ENCODE measurements at places on chromosomes 6 and 20.

- DNase-seq = no peak
Observed at GRCh38 chr6:53062169-53062539, 3.0 kb upstream of the FBXO9 start.

- no peak for DNase-seq
Observed at GRCh38 chr6:78693835-78694234, 173.5 kb upstream of the IRAK1BP1 start.

DNA sequence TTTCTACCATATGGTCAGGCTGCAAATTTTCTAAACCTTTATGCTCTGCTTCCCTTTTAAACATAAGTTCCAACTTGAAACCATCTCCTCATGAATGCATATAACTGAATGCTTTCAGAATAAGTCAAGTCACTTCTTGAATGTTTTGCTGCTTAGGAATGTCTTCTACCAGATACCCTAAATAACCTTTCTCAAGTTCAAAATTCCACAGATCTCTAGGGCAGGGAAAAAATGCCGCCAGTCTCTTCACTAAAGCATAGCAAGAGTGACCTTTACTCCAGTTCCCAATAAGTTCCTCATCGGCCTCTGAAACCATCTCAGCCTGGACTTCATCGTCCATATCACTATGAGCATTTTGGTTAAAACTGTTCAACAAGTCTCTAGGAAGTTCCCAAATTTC lies 1011.2 kb upstream of the CITED2 start:
- DNase-seq = no peak

GRCh38 chr20:16111852-16112412 lies 461.3 kb downstream of the KIF16B start:
- no peak for DNase-seq

DNA sequence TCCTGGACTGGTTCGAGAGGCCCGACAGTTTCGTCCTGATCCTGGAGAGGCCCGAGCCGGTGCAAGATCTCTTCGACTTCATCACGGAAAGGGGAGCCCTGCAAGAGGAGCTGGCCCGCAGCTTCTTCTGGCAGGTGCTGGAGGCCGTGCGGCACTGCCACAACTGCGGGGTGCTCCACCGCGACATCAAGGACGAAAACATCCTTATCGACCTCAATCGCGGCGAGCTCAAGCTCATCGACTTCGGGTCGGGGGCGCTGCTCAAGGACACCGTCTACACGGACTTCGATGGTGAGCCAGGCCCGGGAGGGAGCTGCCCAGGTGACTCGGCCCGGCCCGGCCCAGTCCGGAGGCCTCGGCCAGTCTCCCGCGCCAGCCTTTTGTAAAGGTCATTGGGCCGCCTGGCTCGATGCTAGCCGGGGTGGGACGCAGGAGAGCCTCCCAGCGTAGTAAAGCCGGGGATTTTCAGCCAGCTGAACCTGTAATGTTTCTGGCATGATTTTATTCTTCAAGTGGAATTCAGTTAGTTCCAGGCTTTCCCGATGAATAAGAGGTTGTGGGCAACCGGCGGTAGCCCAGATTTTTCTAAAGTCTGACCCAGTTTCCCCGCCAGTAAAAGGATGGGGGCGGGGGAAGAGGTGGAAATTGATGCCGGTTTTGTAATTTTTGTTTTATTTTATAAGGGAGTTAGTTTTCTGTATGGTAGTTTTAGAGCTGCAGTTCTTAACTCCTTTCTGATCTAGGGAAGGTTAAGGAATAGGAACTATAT lies 1.4 kb downstream of the PIM1 start:
- peak; percentile 62 for DNase-seq

DNA sequence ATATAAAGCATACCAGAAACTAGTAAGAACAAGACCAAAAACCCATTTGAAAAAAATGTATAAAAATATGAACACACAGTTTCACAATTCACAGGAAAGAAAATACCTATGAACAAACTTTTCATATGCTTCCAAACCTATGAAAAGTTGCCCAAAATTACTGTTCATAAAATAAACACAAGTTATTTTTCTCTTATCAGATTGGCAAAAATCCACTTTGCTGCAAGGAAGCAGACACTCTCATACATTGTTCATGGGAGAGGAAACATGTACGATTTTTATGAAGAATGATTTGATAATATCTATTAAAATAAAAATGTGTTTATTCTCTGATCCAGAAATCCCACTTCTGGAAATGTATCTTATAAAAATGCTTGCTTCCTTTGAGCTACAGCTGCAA lies 40.0 kb upstream of the OCSTAMP start:
- no peak for DNase-seq

DNA sequence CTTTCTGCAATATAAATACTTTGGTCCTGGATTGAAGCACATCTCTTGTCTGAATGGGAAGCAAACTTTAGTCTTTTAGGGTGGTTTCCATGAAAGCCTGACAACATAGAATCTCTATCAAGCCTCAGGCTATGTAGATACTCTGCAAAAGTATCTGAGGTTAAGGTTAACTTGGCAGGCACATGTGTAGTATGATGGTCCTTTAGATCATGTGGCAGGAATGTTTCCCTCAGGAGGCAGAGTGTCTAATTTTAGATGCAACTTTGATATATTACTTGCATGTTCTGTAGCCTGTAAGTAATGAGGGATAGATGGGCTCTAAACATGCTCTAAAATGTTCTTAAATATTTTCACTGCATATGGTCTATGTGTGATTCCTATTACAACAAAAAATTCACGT lies 8.2 kb downstream of the MYB start:
- no peak for DNase-seq

DNA sequence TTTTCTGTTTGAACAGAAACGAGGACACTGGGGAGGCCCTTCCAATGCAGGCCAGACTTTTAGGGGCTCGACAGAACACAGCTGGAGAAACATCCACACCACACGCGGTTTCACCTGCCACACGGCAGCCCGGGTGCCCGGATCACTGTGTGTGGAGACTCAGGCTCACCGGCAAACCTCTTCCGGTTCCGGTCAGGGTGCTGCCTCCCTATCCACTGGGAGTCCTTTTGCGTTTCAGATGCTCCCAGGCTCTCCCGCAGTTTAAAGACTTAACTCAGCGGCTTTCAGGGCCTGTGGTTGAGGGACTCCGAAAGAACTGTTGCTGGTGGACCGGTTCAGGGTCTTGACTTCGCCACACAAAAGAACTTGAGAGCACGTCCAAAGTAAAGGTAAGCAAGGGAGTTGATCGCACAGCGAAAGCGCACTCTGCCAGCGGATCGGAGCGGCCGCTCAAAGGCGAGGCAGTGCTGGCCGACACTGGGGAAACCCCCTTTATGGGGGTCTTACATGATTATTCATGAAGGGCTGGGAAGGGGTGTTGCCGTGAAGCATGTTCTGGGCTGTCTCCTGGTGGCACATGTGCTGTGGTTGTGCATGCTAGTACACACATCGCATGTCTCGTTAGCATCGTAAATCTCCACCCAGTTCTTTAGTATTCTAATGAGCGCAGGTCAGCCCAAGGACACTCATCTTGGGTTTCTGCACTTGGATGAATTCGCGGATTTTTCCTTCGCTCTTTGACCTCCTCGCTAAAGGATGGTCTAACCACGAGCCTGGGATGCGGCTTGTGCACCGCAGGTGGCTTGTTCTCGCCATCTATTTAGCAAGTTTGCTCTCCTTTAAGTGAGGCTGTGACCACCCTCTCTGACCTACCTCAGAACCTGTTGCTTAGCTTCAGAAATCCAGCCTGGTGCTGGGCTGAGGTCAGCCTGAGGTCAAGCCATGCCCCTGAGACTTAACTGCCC lies 180.3 kb downstream of the CDH26 start:
- no peak for DNase-seq

- DNase-seq = no peak
Observed at GRCh38 chr6:168116975-168117899, 38.2 kb upstream of the FRMD1 start.

DNA sequence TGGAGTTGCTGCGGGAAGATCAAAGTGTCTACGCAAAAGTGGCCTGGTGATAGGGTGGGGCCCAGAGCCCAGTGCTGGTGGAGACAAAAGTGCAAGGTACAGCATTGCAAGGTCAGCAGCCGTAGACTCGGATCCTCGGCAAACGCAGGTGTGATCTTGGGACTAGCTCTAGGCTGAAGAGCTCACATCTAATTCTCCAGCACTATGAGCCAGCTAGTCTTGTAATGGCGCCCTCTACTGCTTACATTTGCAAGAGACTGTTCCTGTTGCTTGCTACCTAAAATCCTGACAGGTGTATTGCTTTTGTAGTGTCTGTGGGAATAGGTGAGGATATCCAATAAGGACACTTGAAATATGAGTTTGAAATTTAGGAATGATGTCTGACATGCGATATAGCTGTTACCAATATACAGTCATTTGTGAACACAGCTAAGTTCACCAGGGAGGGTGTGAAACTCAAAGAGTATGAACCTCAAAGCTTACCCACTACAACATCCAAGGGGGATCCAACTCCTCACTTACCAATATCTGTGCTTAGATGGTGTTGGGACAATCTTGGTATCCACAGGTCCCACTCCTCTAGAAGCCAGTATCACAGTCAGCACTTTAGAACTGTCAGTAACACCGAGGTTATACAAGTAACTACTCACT lies 58.4 kb downstream of the PDE7B start:
- no peak for DNase-seq

- no peak for DNase-seq
Observed at GRCh38 chr6:32973144-32974015, 5.0 kb downstream of the BRD2 start.

DNA sequence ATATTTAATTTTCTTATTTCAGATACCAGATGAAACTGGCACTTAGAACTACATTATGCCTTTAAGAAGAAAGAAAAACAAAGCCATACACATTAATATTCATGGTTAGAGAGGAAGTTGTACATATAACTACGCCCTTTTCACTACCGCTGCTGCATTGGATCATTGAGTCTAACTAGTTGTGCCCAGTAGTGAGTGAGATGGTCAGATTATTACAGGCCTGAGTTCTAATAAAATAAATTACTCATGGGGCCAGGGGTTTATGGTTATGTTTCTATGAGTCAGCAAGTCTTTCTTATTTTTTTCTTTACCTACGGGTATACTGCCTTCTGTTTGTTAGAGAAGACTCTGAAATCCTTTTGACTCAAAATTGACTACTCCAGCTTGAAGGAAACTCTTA lies 11.5 kb downstream of the RIOK1 start:
- no peak for DNase-seq

- DNase-seq = no peak
Observed at GRCh38 chr20:6651016-6651415, 116.5 kb upstream of the BMP2 start.

GRCh38 chr6:152748843-152749242 lies 1.8 kb upstream of the VIP start:
- DNase-seq = no peak

- DNase-seq = no peak
Observed at GRCh38 chr6:42512579-42512978, 51.2 kb upstream of the UBR2 start.

DNA sequence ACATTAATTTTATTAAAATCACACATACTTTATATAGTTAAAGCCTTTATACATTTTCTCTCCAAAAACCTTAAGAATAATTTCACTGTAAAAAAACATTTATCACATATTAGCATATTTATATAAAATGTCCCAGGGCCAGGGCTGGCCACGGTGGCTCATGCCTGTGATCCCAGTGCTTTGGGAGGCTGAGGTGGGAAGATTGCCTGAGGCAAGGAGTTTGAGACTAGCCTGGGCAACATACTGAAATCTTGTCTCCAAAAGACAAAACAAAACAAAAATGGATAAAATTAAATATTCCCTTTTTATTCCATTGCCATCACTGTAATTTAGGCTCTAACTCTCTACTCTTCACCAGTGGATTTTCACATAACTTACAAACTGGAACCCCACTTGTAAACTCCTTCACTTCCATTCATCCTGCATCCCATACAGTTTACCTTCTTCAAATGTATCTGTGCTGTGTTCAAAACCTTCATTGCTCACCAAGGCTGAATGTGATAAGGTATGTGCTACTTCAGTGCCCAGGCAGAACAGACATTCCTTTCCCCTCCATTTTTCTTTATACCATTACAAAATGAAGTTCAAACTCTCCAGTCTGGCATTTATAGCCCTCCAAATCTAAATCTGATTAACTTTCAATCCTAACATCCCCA lies 42.9 kb upstream of the PIM1 start:
- no peak for DNase-seq

GRCh38 chr6:110813338-110814101 lies 1.7 kb downstream of the CDK19 start:
- DNase-seq = no peak

DNA sequence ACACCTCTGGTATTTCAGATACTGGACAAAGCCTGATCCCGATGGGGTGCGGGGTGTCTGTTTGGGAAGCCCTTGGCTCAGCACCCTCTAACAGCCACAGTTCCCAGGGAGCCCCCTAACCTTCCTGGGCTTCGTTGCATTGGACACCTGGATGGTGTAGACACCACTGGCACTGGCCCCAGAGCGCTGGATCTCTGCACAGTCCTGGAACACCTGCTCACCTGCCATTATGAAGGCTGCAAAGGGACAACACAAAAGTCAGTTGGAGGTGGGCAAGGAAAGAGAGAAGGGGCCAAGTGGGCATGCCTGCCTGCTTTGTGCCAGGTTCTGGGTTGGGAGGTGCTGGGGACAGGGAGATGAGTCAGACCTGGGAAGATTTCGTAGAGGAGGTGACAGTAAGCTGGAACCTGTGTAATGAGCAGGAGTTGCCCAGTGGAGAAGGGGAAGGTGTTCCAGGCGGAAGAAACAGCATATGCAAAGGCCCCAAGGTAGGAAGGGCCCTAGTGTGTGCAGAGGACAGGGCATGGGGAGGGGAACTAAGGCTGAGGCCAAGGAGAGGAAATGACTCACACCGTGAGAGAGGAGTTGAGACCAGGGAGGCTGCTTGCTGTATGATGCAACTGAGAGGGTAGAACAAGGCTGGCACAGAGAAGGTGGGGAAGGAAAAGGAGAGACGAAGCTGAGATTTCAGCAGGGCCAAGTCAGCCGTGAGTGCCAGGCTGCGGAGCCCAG lies 34.9 kb downstream of the ANGPT4 start:
- no peak for DNase-seq

- no peak for DNase-seq
Observed at GRCh38 chr6:141426400-141426980, 706.2 kb upstream of the GJE1 start.

DNA sequence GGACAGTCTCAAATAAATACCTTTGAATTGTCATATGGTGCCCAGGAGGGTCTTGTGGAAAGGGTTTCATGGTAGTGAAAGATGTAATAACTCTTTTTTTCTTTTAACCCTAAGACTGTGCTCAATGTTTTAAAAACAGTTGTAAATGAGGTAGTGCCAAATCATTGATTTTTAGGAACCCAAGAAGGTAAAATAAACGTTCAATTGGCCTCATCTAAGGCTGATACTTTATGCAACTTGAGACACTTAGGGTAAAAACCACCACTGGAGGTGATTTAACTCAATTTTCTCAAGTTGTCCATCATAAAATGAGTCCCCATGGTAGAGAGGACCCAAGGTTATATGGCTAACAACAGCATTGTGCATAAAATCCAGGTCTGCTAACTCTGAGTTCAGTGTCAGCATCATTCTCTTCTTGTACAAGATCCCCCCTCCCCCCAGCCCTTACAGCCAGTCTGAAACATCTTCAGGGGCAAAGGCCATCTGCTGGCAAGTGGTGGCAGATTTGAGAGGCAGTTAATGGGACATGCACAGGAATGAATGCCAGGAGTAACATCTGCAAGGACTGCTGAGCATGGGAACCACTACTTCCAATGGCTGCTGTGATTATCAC lies 244.4 kb downstream of the GMPR start:
- DNase-seq = no peak

- DNase-seq = no peak
Observed at GRCh38 chr20:45211569-45212474, 5.0 kb downstream of the SEMG1 start.

GRCh38 chr6:41818271-41819054 lies 31.0 kb downstream of the TOMM6 start:
- DNase-seq = no peak
